ENCODE measurements at places on chromosomes 3 and 15. TPM values are rescaled to one million over a fixed set of nuclear protein-coding genes. Genes with fewer than 3 reads are reported as not detected.

- peak; percentile 25 for DNase-seq
Observed at GRCh38 chr3:133831966-133832801, 26.6 kb downstream of the SRPRB start.

- no peak for DNase-seq
Observed at GRCh38 chr15:82106679-82107078, 60.9 kb upstream of the MEX3B start.

GRCh38 chr3:72338942-72339669 is 509.1 kb downstream of the SHQ1 start:
- DNase-seq = no peak

- no peak for DNase-seq
Observed at GRCh38 chr3:66272016-66272415, 51.2 kb downstream of the SLC25A26 start.

DNA sequence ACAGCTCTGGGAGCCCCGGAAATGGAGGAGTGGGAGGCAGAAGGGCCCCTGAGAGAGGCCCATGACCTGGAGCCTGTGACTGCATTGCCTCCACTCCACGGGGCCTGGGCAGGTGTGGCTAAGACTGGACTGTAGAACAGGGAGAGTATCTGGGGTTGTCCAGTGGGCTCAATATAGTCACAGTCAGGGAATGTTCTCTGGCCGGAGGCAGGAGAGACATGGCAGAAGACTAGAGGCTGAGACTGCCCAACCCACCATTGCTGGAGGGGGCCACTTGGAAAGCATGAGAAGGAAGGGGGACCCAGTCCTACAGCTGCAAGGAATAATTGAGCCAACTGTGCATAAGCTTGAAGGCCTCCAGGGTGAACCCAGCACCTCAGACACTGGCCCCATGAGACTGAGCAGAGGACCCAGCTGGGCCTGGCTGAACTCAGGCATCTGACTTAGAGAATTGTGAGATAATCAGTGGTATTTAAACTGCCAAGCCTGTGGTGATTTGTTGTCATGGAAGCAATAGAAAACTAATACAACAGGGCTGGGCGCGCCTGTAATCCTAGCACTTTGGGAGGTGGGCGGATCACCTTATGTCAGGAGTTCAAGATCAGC is 33.1 kb downstream of the NIPA2 start:
- DNase-seq = no peak

- DNase-seq = no peak
Observed at GRCh38 chr3:107962946-107963345, 127.9 kb downstream of the CD47 start.

DNA sequence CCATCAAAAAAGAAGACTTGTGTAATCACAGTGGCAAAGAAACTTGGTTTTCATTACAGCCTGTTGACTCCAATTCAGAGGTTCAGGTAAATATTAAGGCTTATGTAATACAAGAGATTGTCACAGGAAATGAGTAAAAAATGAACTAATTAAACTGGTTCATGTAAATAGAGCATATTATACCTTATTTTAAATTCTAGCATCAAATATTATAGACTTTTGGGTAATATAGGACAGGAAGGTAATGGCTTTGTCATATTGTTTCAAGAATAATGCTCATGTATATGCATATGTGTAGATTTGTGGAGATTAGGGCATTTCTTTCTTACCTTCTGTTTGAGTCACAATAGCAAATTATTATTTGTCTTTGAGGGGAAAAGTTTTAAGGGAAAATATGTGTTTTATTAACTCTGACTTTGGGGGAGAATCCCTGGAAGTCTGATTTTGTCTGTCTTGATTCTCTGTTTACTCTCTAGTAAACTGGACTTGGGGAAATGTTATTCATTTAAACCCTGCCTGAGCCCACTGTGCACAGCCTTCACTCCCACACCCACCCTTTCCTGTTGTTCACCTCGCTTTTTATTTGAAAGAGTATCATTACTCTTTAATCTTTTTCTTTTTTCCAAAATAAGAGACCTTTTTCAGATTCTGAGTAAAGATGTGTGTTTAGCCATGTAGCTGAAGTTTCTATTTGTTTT is 43.0 kb downstream of the RASA2 start:
- peak; percentile 32 for DNase-seq

GRCh38 chr3:52574056-52574965 is 37.9 kb downstream of the UQCC5 start:
- no peak for DNase-seq

DNA sequence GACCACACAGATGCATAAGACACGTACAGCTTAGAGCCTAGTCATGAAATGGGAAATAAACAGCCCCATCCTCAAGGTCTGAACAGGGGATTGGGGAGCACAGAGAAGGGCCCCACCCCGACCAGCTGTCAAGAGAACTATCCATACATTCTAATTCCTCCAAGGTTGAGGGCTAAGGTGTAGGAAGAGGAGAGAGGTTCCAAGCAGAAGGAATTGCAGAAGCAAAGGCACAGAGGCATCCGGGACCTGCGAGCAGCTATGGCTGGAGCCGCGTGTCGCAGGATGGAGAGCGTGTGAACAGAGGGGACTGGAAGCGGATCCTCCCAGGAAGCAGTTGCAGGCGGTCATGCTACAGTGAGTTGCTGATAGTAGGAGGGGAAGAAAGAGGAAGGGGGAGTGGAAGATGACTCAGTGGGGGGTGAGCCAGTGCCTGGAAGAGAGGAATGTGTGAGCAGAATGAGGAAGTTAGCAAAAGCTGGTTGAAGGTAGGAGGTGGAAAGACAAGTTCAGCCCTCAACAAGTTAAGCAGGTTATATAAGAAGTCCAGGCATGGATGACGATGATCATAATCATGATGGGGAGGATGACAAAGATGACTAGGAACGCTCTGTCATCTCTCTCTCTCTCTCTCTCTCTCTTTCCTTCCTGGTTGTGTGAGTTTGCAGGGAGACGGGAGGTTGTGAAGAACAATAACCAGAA is 89.7 kb downstream of the LIPC start:
- DNase-seq = peak; percentile 53

GRCh38 chr15:82398785-82399184 is 30.8 kb upstream of the GOLGA6L9 start:
- no peak for DNase-seq

- no peak for DNase-seq
Observed at GRCh38 chr15:58474741-58475323, 43.0 kb downstream of the LIPC start.

GRCh38 chr3:12436514-12437220 is 47.6 kb upstream of the TSEN2 start:
- no peak for DNase-seq

- no peak for DNase-seq
Observed at GRCh38 chr15:66959875-66960274, 105.5 kb upstream of the SMAD3 start.

DNA sequence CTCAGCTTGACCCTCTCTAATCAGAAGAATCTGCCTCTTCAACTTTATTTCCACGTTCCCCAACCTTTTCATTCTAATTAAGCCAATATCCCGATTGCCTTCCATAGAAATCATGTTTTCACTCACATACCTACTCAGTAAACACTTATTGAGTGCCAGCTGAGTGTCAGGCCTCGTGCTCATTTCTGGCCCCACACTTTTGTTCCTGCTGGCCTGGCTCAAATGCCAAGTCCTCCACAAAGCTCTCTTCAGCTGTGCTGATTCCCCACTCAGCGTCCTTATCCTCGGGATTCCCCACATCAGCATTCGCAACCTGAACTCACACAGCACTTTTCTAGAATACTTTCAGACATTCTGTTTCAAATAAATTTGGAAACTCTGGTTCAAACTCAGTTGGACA is 68.9 kb downstream of the THBS1 start:
- DNase-seq = no peak

- DNase-seq = no peak
Observed at GRCh38 chr15:87752250-87752951, 504.1 kb downstream of the NTRK3 start.

DNA sequence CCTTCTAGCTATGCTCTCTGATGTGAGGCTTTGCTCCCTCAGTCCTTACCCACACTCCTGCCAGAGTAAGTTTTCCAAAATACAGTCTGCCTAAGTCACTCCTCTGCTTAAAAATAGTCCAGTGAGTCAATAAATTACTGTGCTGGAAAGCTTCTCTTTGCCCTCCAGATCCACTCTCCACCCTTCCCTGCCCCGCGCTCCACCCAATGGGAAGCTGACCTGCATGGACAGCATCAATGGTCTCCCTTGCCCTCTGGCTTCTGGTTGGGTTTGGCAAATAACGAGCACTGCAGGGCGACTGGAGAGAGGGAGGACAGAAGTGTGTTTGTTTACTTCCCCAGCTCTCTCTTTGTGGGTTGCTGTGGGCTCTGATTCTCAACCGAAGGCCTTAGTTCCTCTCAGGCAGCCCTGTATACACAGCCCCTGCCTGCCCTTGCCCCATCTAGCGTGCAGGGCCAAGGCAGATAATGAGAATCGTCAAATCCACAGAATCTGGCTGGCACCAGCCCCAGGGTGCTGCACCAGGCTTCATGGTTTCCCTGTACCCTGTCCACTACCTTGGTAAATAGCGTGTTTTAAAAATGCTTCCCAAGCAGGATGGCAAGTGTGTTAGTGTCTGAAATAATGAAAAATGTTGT is 110.4 kb downstream of the ADAMTSL3 start:
- DNase-seq = no peak

The USP50 gene
- total RNA-seq = not detected

The FEZF2 gene
- not detected for total RNA-seq

The SMCO1 gene
- not detected for total RNA-seq

The LYSMD4 gene
- total RNA-seq = 23.8 TPM

The GHSR gene
- total RNA-seq = not detected

The LMCD1 gene
- total RNA-seq = 23.5 TPM

The NMB gene
- 22.0 TPM for total RNA-seq

The CNTN4 gene
- total RNA-seq = 1.1 TPM

The SCAANT1 gene
- total RNA-seq = not detected

The SYNPR gene
- total RNA-seq = 2.6 TPM

The ELP6 gene
- 33.7 TPM for total RNA-seq

The CDHR4 gene
- total RNA-seq = not detected
